Putamen (tissue), 1 donor: ENCODE measurements at places on chromosomes 16 and 17.

GRCh38 chr17:58315281-58315711, 13.3 kb downstream of the TSPOAP1 start:
- no peak for DNase-seq

DNA sequence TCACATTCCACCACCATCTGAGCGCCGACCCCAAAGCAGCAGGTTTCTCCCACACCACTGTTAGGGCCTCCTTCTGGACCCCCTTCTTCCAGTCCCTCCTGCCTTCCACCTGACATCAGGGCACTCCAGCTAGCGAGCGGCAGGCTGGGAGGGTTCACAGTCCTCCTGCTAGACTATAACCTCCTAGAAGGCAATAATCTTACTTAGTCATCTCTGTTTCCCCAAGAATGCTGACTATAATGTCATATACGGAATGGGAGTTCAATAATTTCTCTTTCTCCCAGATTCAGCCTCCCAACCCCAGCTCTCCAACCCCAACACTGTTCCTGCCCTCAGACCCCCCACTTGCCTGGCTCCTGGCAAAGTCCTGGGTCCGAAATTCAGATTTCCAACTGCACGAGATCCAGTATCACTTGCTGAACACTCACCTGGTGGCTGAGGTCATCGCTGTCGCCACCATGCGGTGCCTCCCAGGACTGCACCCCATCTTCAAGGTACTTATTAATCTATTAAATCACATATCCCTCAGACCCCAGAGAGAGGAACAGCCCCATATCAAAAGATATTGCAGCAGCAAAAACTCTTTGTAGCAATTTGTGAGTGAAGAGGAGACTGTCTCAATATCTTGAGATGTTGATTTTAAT, 5.6 kb downstream of the ALOX12 start:
- no peak for DNase-seq

GRCh38 chr17:51802544-51802943, 356.0 kb downstream of the CA10 start:
- DNase-seq: no peak

DNA sequence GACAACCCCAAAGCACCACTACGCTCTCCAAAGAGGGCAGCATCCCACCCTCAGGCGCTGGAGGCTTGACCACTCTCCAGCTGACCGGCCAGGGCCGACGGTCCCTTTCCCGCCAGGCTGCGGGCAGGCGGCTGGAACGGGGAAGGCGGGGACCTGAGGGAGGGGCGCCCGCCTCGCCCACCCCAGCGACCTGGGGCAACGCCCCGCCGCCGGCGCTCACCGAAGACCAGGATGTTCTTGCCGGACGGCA, 431 bp downstream of the DYNC1LI2 start:
- DNase-seq: no peak

GRCh38 chr16:101586-101985, 23.6 kb downstream of the MPG start:
- DNase-seq: no peak

DNA sequence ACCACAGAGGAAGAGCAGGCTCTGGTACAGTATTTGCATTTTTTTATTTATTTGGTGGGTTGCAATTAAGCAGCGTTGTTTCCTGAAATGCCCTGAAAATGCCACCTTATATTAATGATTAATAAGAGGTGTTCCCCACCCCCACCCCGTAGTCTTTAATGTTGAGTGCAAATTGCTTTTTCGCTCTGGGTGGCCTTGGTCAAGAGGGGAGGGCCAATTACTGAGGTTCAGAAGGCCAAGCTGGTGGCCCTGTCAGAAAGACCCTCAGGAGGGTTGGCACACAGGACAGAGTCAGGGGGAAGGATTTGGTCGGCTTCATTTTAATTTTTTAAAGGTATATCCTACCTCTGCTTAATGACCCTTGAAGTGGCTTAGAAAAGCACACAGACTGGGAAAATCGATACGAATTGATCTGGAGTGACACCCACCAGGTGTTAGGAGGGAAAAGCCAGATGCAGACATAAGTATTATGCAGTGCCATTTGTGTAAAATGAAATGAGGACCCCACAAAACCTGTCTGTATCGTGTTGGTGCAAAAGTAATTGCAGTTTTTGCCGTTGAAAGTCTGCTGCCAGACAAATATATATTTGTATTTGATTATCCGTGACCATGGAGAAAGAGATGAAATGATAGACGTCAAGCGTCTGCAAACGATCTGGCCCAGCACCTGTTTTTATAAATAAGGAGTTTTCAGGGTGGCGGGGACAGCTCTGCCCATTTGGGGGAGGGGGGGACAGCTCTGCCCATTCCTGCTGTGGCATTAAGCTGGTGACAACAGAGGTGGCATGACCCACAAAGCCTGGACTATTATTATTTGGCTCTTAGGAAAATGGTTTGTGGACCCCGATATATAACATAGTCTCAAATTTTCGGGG, 143.8 kb upstream of the PLCG2 start:
- no peak for DNase-seq

- DNase-seq: peak; percentile 92
Observed at GRCh38 chr16:74774223-74775139, at the start of gene FA2H. TSS of gene FA2H (minus strand) at chr16:74774820. CDS start at chr16:74774755, 65 bp downstream.

DNA sequence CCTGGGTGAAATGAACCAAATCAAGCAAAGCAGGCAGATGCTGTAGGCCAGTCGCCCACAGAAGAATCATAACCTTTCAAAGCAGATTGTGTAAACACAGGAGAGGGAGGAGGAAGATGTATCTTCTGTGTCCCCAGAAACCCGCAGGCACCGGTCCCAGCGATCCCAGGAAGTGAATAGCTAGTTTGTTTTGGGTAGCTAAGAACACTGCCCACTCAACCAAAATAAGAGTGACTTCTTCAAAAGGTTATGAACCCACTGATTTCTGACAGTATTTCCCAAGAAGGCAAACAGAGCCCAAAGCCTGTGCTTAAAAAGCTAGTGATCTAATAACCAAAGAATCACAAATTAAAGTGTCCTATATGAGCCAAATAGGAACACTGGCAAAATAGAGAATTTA, 67.8 kb downstream of the GRIN2A start:
- DNase-seq: no peak

DNA sequence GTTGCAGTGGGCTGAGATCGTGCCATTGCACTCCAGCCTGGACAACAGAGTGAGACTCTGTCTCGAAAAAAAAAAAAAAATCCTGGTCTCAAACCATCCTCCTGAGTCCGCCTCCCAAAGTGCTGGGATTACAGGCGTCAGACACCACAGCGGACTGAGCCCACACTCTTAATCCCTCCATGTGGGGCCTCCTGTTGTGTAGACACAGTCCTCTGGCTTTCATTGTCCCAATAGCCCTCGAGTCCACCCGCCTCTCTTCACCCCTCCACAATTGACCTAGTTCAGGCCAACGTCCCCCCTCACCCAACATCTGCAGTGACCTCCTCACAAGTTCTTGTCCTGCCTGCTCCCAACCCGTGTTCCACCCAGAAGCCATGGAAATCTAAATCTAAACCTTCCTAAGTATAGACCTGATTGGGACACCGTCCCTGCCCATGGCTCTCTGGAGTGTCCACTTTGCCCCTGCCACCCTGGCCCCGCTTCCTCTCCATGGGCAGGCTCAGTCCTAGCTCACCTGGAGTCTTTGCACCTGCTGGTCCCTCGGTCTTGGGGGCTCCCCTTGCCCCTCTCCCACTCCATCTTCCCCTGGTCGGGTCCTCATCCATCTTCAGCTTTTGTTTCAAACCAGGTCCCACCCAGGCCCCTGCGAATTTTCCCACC, 46.7 kb downstream of the HAPSTR1 start:
- DNase-seq: no peak
